Nucleus accumbens (tissue), 56 donors: ENCODE measurements at places on chromosomes 7 and 10.

GRCh38 chr10:61399406-61399805 lies 53.8 kb downstream of the TMEM26 start:
- no peak for DNase-seq

- peak; percentile 30 for DNase-seq
These were observed 12.7 kb upstream of the VDAC2 start for GRCh38 chr10:75197906-75198305.

GRCh38 chr7:55071411-55072175 lies 52.8 kb downstream of the EGFR start:
- DNase-seq, result no peak

DNA sequence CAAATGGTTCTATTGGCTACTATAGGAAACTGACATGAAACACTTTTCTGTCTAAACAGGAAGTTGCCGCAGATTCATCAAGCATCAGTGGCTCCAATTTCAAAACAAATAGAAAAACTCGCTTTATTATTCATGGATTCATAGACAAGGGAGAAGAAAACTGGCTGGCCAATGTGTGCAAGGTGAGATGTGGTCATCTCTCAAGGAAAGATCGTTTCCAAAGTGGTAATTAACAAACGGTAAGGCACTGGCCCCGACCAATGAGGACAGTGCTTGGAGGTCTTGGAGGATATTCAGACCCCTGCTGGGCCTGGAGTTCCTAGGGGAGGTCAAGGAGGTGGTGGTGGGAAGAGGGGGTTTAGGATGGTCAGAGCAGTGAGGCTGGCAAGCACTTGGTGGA lies 2.6 kb downstream of the PNLIP start:
- no peak for DNase-seq

DNA sequence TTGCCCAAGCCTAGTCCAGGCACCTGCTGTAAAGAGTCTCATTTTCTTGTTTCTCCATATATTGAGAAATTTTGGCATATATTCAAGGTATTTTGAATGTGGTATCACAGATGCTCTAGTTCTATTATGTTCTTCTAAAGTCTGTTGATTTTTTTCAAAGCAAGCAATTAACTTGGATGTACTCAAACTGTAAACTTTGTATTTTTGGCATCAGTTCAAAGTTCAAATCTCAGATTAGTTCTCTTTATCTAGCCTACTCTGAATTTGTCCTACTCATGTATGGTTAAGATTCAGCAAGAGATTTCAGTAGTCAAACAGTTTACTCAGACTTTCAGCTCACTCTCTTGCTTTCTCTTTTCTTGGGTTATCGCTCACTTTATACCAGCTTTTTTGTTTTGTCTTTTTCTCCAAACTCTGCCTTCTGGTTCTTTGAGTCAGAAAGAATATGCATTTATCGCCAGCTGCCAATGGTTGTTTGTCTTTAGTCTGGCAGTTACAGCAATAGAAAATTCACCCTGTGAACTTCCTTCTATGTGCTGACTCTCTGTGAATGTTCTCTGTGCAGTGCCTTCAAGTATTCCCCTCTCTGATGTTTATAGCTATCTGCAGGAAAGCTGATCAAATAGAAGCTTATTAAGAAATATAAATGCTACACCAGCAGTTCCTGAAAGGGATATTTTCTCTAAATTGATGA lies 56.0 kb downstream of the ANKRD7 start:
- DNase-seq, result no peak

GRCh38 chr10:19728376-19728775 lies 87.9 kb upstream of the PLXDC2 start:
- no peak for DNase-seq

DNA sequence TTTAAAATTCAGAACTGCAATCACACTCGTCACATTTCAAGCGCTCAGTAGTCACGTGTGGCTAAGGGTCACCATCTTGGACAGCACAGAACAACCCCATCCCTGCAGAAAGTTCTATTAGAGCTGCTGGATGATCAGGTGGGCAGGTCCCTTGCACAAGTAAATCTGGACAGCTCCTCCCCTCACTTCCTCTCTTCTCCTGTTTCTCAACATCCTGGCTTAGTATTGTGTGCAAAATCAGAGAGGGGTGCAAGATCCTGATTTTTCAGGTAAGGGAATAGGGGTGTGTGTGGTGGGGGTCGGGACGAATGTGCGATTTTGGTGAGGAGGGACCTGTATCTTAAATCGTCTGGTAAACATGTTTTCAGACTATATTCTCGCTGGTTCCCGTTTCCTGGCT lies at the start of gene GIMAP4:
TSS of gene GIMAP4 (plus strand) at position 222 of the 400 bp plus-strand sequence. CDS start 2,512 bp downstream, outside the sequence.
- DNase-seq, result no peak

- DNase-seq, result no peak
These were observed 9.9 kb upstream of the DOCK1 start for GRCh38 chr10:126895214-126895781.

- no peak for DNase-seq
These were observed 87.3 kb upstream of the INSIG1 start for GRCh38 chr7:155210356-155210755.
